ENCODE measurements at places on chromosomes 11 and 22.

- DNase-seq: no peak
These were observed 14.8 kb upstream of the TMEM216 start for GRCh38 chr11:61377461-61378160.

DNA sequence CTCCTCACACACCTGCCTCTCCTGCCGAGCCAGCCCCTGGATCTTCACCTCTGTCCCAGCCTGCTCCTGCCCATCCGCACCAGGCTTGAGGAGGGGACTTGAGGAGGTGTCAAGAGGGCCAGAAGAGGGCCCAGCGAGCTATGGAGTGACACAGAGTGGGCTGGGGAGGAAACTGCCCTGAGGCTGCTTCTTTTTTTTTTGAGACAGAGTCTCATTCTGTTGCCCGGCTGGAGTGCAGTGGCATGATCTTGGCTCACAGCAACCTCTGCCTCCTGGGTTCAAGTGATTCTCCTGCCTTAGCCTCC is 21.9 kb upstream of the CDON start:
- no peak for DNase-seq

DNA sequence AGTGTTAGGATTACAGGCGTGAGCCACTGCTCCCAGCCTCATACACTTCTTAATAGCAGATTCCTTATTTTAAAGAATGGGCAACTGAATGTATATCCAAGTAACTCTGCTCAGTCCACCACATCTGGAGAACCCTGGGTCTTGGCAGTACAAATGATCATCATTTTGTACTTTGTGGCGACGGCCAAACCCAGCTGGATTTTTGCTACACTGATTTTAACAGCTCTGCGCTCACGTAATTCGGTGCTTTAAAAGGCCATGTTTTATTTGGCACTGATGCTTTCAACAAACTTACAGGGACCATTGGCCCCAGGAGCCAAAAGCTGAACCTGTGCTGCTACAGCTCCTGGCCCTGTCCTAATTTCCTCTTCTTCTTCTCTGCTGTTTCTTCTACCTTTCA is 60.8 kb upstream of the PDE3B start:
- DNase-seq: no peak

DNA sequence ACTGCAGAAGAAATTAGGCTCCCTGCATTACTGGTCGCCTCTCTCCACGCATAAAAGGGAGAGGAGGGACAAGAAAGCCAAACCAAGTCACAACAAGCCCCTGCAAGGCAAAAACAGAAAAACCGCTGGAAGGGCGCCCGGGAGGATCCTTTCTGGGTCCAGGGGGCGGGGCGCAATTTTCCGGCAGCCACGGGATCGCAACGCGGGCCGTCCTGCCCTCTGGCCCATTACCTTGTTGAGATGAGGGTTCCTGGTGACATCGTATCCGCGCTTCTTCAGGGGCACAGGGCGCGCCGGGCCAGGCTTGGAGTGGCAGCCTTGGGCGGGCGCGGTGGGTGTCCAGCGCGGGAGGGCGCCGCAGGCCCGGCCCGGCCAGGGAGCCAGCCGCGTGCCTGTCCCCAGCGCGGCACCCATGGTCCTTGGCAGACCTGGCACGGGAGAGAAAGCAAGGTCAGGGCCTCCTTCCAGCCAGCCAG is 847 bp downstream of the ME3 start:
- DNase-seq: peak; percentile 7

GRCh38 chr11:119108857-119109221 is 1.7 kb downstream of the C2CD2L start:
- no peak for DNase-seq

DNA sequence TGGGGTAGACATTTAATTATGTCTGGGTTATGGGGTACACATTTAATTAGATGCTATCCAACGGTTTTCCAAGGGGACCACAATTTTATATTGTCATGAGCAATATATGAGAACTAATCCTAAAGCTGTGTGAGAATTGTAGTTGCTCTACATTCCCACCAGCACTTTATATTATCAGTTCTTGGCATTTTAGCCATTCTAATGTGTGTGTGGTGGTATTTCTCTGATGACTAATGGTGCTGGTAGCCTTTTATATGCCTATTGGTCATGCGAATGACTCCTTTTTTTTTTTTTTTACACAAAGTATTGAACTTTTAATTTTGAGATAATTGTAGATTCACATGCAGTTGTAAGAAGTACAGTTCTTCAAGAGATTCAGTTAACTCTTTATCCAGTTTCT is 26.2 kb downstream of the TMEM135 start:
- DNase-seq: no peak
